ENCODE measurements at places on chromosomes 3 and 15. TPM values are rescaled to one million over a fixed set of nuclear protein-coding genes. Genes with fewer than 3 reads are reported as not detected.

DNA sequence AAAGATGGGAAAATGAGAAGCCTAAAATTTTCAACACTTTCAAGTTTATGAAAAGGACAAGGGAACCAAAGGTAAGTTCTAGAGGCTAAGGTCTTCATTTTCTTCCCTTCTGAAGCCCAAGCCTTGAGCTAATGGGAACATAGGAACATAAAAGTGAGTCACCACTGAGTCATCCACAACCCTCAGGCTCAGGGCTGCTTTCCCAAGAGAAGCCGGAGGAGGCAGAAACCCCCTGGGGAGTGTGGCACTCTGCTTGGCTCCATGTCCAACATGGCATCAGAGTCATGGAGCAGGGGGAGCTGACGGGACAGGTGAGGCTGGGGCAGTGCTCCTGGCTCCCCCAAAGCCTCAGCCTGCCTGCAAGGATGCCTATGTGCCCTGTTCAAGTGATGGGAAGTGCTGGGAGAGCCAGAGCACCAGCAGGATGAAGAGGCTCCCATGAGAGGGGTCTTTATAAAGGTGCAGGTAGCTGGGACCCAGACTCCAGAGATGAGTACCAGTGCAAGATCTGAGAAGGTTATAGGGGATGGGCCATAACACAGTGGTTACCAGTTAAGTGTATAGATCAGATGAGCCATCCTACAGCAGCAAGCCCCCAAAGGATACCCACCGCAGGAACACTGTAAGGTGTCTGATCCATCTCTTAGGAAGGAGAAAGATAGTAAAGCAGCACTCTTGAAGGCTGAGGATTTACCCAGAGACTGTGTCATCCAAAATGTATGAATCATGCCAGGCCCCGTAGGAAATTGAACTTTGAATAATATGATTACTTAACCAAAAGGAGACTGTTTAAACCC, 31.8 kb upstream of the RYR3 start:
- DNase-seq: no peak

DNA sequence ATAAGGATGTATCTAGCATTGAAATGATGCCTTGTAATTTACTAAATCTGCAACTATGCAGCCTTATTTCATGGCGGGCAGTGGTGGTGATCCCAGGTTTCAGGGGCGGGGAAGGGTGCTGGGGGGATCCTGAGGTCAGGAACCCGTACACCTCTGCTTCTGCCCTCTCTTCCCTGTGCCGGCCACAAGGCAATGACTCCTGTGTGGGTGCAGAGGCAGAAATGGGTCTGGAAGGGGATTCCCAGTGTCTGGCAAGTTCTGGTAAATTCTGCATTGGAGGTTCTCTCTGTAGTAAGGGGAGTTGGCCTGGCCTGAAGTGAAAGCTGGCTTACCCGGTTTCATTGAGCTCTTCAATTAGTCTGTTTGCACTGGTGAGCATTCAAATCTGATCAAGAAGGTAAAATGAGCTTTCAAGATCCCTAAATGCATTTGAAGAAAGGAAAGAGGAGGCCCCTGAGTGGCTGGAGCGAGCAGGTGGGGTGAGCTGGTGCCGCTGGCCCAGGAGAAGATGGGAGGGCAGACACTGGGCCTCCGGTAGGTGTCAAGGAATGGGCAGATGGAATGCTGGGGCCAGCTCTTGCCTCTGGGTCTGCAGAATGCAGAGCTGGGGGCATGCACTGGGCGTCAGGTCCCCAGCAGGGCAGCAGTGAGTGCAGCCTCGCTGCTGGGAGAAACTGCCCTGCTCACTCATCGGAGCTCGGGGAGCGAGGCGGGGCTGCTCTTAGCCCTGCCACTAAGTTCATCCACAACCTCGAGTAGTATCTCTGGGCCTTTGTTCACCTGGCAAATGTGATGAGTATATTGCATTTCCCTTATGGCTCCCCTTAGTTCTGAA, 13.7 kb downstream of the NRROS start:
- no peak for DNase-seq

Gene ATP2B2
- 7.1 TPM for polyA plus RNA-seq

- DNase-seq: no peak
These were observed 13.1 kb upstream of the TRMT10C start for GRCh38 chr3:101548527-101549105.

DNA sequence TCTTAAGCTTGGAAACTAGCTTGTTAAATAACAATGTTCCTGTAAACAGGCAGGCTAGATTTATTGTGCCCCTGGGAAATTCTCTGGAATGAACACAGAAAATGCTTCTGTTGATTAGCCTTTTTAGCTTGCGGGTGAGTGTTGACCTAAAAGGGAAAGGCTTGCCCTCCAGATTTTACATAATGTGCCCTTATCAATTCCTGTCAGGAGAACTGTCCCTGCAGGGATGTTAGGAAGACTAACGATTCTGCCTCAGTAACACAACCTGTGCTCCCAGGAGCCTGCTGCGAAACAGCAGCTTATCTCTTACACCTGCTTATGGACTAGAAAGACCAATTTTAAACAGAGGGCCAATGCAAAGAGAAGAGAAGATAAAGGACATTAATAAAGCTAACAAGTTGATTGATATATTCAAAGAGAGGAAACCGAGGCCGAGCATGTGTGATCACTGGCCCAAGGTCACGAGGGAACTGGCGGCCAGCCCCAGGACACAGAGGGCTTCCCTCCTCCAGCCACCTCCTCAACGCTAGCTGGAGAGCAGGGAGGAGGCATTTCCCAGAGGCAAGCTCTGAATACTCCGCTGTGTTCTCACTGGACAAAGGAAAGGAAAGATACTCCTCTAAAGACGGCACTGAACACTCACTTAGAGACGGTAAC, 48.4 kb upstream of the TJP1 start:
- peak; percentile 7 for DNase-seq

GRCh38 chr3:37608061-37608702, 253.5 kb upstream of the CTDSPL start:
- no peak for DNase-seq

GRCh38 chr3:5095886-5096285, 26.2 kb upstream of the ARL8B start:
- DNase-seq: peak; percentile 72

- no peak for DNase-seq
These were observed 4.5 kb downstream of the EIF4A2 start for GRCh38 chr3:186787642-186788481.

Gene CIAO2A
- 43.1 TPM for polyA plus RNA-seq

Gene GOLGA8S
- 0.79 TPM for polyA plus RNA-seq

DNA sequence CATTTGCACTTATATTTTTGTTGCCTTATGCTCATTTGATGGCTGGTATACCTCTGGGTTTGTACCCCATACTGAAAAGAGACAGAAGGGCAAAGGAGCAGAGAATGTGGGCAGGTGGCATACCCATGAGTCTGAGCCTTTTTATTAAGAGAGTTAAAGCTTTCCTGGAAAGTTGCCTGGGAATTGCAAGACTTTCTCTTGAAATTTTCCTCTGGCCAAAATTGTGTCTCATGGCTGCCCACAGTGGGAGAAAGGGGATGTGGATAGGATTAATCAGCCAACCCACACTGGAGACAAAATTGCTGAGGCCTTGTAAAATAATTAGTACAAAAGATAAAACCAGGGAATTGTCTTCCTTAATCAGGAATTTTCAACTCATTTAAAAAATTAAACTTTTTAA, 8.2 kb upstream of the NMD3 start:
- DNase-seq: no peak

Gene IQCF5
- not detected for polyA plus RNA-seq

Gene GATM
- 304 TPM for polyA plus RNA-seq

- DNase-seq: no peak
These were observed at the start of gene ENTPD3 for GRCh38 chr3:40387001-40387894. TSS of gene ENTPD3 (plus strand) at chr3:40387184. CDS start at chr3:40388058, 874 bp downstream.

Gene DPH3
- 21.4 TPM for polyA plus RNA-seq

Gene TTC14
- polyA plus RNA-seq: 32.5 TPM

DNA sequence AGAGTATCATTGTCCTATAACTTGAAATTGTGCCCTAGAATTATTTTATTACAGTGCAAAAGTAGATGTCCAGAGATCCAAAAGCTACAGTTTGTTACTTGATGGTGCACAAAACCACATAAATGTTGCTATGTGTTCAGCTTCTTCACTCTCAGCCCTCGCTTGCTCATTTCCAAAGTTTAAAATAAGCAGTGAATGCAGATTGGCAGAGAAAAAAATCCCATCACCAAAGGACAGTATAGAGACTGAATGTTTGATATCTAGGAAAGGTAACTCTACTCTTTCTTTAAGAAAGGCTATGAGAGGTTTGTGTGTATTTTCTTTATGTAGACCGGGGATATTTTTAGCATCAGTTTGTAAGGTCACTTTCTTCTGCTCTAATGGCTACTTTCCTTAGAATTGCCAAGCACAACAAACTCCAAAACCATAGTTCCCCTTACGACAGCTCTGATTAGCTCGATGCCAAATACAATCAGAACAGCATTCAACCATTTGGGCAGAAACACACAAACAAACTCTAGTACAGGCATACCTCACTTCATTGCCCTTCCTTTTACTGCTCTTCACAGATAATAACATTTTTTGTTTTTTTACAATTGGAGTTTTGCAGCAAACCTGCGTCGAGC, 164.1 kb upstream of the CCDC54 start:
- DNase-seq: no peak

- DNase-seq: no peak
These were observed 196.4 kb upstream of the UBE3A start for GRCh38 chr15:25635191-25635590.

Gene ZNF660
- 5.7 TPM for polyA plus RNA-seq

Gene PRSS50
- not detected for polyA plus RNA-seq

Gene FBXL22
- 38.4 TPM for polyA plus RNA-seq

- DNase-seq: peak; percentile 68
These were observed 29.8 kb downstream of the ADAMTS17 start for GRCh38 chr15:100311833-100312476.

- no peak for DNase-seq
These were observed 3.0 kb downstream of the ARF4 start for GRCh38 chr3:57594144-57594543.

GRCh38 chr3:53726643-53727042, 119.6 kb downstream of the CHDH start:
- DNase-seq: no peak

Gene ARPIN
- 16.1 TPM for polyA plus RNA-seq

Measured in hindlimb muscle (tissue), 1 donor.